Mesothelial cell of epicardium (in vitro differentiated cells): ENCODE measurements at places on chromosomes 4 and X.

DNA sequence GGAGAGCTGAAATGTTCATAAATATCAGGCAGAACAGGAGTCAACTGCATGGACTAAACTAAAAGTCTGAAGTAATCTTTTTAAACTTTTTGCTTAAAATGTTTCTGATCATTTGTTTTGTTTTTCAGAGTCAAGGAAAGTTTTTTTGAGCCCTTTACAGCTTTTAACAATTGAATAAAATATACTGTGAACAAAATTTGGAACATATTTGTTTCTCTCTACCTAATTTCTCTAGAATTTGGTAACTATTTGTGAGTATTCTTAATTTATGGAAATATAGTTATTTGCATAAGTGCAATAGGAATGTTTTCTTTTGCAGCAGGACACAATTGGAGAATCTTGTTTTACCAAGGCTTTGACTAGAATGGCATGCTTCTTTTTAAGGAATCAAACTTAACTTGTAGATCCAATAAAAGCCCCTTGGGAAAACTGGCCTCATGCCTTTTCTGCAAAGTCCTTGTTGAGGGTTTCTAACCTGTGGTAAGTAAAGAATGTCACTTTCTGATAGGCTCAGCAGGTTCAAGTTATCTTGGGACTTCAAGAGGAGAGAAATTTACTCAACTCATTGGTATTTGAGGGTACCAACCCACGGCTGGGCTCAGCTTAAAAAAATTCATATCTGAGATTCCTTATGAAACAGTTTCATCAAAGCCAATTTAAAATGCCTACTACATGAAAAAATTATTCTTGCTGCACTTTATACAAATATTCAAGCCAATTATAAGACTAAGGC lies 91.5 kb downstream of the UPRT start:
- no peak for DNase-seq

DNA sequence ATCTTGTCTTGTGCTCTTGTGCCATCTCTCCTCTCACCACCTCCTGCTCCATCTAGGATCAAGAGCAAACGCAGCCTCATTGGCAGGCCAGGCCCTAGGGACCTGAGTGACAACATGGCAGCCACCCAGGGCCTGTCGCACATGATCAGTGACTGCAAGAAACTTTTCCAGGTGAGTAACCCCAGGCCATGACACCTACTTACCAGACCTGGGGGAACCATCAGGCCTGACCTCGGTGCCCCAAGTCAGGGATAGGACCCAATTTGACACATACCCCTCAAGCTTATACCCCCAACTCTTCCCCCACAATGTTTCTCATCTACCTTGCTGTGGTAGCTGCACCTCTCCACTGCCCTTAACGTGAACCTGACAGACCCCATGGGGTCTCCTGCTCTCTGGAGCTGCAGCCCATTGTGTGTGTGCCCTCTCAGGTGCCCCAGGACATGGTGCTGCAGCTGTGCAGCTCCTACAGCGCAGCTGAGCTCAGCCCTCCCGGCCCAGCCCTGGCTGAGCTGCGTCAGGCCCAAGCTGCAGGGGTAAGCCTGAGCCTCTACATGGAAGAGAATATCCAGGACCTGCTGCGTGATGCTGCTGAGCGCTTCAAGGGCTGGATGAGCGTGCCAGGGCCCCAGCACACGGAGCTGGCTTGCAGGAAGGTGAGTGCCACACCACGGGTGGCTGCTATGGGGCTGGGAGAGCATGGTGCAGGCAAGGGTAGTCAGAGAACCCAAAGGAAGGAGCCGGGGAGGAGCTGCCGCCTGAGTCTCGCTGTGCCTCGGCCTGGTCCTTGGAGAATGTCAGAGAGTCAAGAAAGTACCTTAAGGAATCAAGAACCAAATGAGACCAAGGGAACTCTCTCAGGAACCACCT lies 74.8 kb downstream of the STARD8 start:
- no peak for DNase-seq

DNA sequence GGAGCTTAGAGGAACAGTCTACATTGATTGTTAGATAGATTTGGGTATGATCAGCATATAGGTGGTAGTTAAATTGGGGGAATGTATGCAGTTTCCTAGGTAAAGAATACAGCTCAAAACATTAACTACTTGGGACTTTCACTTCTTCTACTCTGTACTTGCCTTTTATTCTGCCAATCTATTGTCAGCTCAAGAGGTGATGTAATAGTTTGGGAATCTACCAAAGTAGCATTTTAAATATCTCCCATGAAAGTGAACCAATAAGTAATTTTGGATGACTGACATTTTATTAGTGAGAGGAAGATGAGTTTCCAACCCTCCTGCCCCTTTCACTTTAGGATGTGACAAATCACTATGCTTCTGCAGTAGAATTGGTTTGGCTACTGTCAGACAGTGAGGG lies 43.4 kb downstream of the NUDT6 start:
- DNase-seq: no peak

- DNase-seq: no peak
Observed at GRCh38 chr4:57104706-57105560, 5.3 kb downstream of the IGFBP7 start.

GRCh38 chr4:53654300-53654758 lies 63.0 kb upstream of the LNX1 start:
- DNase-seq: no peak
